ENCODE measurements at places on chromosomes 6 and 20.

- DNase-seq: no peak
Measured at GRCh38 chr6:8837343-8837742, 402.0 kb upstream of the SLC35B3 start.

GRCh38 chr6:135419162-135419561 is 78.4 kb downstream of the AHI1 start:
- DNase-seq: no peak

- no peak for DNase-seq
Measured at GRCh38 chr6:101760843-101761621, 367.5 kb downstream of the GRIK2 start.

GRCh38 chr6:142332393-142333098 is 30.7 kb downstream of the ADGRG6 start:
- no peak for DNase-seq

DNA sequence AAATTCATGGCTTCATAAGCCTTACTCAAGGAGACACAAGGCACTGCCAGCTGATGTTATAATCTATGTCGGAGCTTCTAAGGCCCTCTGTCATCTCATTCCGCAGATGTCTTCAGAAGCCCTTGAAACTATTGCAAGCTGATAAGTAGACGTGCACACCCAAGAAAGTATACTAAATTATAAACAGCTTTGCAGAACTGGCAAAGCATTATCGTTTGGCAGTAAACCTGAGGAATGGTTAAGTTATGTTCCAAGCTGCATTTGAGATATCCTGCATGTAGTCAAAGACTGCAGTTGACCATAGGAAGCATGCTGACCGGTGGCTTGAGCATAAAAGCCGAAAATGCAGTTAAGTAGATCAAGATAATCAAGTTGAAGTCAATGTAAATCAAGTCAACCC is 425.8 kb upstream of the SOX4 start:
- no peak for DNase-seq

DNA sequence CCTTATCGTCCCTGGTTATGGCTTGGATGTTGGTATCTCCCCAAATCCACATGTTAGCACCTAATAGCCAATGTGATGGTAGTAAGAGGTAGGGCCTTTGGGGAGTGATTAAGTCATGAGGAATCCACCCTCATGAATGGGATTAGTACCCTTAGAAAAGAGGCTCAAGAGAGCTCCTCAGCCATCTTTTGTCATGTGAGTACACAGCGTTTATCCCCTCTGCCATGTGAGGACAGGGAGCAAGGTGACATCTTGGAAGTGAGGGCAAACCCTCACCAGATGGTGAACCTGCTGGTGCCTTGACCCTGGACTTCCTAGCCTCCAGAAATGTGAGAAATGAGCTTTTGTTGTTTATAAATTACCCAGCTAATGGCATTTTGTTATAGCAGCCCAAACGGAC is 16.1 kb upstream of the SIRPB2 start:
- DNase-seq: no peak

GRCh38 chr6:142913511-142914047 is 31.4 kb downstream of the HIVEP2 start:
- peak; percentile 45 for DNase-seq

- no peak for DNase-seq
Measured at GRCh38 chr6:146358431-146359046, 185.1 kb upstream of the RAB32 start.

Measured in thymus (tissue), 14 donors.